ENCODE measurements at places on chromosomes 2 and 18.

DNA sequence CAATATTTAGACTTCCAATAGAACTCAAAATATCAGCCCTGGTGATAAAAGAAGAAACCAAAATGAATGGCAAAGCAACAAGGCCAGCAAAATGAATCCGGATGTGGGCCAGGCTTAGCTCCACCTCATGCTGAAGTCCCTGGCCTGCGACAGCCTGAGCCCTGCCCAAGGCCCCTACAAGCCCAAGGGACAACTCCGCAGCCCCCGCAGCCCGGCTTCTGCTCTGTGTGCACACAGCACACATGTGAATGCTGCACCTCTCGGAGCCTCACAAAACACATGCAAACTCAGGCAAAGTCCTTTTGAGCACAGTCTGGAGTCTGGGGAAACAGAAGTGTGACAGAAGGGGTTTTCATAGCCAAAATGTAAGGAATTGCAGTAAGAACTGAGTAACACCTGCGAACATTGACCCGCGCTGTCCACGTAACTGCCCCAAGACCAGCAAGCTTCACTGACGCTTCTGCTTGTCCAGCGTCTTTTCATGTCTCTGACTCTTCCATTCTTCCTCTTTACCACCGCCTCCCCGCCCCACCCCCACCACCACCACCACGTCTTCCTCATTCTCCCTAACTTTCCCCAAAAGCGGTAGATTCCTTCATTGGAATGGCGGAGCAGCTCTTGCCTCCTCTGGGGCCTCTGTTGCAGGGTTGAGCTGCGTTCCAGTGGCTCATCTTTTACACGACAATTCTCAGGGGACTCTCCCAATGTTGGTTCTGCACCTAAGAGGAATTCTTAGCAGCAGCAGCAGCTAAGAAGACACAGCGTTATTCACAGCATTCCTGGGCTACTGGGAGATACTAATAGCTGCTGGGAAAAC, 136.4 kb upstream of the COPS8 start:
- DNase-seq: no peak

DNA sequence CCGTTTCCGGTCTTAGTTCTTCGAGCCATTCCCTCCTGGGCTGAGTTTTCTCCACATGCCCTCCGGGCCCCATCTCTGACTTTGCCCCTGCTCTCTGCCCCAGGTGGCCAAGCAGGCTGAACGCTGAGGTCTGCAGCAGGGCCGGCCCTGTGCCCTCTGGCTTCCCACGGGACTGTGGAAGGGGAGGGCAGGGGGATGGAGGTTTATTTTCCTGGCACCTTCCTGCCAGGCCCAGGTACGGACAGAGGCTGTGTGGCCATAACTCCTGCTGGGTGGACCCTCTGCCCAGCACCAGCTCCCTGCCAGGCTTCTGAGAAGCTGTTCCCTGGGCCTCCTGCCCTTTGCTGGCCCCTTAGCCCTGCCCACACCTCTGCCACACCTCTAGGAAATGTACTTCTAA, 164.0 kb downstream of the TFCP2L1 start:
- DNase-seq: no peak

DNA sequence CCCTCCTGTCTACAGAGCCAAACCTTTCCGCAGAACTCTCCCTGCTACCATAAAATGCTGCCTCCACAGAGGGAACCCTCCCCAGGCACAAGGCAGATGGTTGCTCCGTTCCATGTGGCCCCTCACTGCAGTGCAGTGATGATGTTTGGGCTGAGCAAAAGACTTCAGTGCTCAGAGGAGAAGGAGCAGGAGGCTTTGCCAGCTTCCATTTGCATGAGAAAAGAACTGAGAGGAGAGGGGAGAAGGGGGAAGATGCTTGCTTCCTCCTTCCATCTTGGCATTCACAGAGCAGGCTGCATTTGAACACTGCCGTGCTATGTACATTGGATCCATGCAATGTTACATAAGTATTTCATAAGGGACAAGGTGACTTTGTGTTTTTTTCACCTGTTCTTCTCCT, 46.6 kb upstream of the TMEM200C start:
- DNase-seq: no peak

GRCh38 chr18:1092228-1092627, 187.6 kb downstream of the ADCYAP1 start:
- DNase-seq: no peak

GRCh38 chr2:157971702-157972101, 95.6 kb upstream of the ACVR1 start:
- DNase-seq: no peak

DNA sequence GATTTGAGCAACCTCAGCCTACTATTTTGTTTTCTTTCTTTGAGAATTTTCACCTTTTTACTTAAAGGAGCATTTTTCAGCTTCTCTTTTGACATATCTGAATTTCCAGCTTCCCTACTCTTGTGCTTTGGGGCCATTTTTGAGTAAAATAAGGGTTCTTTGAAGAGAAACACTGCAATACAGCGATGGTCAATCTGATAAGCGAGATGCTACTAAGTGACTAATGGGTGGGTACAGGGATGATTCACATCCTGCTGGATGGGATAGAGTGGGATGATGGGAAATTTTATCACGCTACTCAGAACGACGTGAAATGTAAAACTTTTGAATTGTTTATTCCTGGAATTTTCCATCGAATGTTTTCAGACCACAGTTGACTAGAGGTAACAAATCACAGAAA, 211.5 kb downstream of the TMEM247 start:
- no peak for DNase-seq

DNA sequence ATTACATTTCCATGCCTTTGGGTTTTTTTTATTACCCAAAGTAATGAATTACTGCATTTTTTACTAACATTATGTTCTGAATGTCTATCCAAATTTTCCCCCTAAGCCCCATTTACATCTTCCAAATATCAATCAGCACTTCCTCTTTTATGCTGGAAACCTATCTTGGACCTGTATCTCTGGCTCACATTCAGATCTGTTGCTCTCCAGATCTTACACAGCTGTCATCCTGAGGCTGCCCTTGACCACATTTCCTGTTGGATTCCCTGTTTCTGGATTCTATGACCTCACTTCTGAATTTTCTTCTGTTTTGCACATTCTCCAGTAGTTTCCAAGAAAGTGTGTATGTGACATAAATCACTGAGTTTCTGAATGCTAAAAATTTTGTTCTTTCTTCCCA, 146.7 kb downstream of the PDE1A start:
- no peak for DNase-seq

DNA sequence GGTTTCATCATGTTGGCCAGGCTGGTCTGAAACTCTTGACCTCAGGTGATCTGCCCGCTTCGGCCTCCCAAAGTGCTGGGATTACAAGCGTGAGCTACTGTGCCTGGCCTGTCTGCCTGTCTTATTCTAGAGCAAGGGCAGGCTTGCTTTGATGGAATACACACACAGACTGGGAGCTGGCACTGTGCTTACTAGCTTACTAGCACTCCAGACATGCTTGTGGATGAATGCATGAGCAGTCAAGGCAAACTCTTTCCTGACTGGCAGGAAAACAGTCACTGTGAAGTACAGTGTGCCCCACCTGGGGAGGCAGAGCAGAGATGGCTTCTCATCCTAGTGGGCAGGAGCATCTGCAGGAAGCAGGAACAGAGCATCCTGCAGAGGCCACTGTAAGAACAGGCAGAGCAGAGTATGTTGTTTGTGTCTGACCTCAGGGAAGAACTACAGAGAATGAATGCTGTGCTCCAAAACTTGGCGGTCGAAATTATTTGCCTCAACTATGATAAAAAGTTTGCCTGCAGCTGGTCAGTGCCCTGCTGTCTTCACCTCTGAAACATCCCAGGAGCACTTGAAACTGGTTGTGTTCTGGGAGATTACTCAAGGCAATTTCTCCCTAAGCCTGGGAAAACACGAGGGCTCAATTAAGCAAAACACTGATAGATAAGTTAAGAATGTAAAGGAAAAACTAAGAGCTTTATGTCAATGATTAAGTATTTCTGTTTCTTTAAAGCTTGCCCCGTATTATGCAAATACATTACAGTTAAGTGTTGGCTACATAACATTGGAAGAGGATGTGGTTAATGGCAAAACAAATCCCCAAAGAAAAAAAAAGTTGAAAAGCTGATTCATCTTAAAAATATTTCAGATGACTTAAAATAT, 102.4 kb downstream of the VAPA start:
- no peak for DNase-seq
